ENCODE measurements at places on chromosomes 3 and 15.

DNA sequence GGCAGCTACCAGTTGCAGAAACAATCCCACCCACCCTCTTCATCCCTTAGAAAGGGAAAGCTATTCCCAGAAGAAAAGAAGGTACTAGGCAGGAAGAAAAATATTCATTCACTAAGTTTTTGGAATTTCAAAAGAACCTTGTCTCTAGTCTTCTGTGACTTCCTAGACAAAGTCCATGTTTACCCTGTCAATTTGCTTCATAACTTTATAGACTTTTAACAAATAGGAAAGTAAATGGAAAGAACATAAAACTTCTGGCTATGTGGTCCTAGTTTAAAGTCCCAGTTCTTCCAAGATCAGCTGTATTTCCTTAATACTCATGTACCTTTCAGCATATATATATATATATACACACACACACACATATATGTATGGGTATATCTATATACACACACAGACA is 143.7 kb upstream of the SNTN start:
- no peak for DNase-seq

DNA sequence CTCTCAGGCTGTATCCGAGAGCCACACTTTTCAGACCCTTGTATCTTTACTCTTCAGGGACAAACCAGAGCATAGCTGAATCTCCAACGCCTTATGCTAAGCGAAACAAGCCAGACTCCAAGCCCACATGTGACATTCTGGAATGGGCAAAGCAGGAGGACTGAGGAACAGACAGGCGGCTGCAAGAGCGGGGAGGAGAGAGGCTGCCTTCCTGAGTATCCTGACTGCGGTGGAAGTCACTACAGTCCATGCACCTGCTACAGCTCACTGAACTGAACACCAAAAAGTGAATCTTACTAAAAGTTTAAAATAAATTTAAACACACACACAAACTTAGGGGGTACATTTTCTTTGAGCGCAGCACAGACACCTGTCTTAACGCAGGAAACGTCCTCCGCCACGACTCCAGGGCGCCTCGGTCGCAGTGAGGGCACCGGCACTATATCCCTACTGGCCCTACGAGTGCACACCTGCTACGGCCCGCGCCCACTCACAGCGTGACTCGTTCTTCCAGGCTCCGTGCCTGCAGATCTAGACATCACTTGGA is 1.4 kb downstream of the CYFIP1 start:
- no peak for DNase-seq

GRCh38 chr15:76185716-76186115 is 125.6 kb downstream of the ETFA start:
- DNase-seq, result peak; percentile 74

DNA sequence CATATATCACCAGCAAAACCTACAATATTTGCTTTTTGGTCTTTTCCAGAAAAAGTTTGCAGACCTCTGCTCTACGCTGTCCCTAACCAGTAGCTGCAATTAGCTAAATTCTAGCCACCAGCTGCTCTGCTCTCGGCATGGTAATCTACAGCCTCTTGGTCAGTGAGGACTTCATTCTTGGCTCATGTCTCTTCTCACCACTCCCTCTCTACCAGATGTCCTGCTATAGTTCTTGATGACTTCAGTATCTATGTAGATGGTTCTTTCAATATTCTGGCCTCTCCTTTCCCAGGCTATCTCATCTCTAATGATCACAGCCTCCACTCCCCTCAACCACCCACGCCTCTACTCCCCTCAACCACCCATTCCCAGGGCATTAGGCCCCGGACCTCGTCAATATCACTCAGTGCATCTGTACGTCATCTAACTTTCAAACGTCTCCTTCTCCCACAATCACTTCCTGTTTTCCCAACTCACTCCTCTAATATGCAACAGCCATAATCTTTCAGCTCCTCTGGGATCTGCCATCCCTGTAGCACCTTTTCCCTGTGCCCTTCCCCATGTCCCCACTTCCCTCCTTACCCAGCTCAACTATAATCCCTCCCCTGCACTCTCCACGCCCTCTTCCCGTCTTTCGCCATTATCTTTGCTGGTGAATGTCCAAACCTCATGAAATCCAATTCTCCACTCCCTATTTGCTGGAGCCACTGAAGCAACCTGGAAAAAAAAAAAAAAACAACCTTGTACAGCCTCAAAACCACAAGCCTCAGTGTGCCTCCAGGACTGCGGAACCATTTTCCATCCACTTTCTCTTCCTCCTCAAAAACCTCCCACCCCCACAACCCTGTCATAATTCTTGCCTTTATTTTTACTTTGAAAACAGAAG is 429.4 kb upstream of the PROK2 start:
- peak; percentile 25 for DNase-seq
